Anterior cingulate cortex (tissue), 58 donors: ENCODE measurements at places on chromosomes 7 and 10.

GRCh38 chr10:89837165-89838043 lies 136.0 kb downstream of the KIF20B start:
- DNase-seq: no peak

- no peak for DNase-seq
These were observed 64.0 kb downstream of the BBS9 start for GRCh38 chr7:33193308-33193864.

- no peak for DNase-seq
These were observed 37.6 kb downstream of the RPS24 start for GRCh38 chr10:78071140-78071856.

GRCh38 chr10:88116971-88117626 lies 253.7 kb downstream of the PTEN start:
- no peak for DNase-seq

DNA sequence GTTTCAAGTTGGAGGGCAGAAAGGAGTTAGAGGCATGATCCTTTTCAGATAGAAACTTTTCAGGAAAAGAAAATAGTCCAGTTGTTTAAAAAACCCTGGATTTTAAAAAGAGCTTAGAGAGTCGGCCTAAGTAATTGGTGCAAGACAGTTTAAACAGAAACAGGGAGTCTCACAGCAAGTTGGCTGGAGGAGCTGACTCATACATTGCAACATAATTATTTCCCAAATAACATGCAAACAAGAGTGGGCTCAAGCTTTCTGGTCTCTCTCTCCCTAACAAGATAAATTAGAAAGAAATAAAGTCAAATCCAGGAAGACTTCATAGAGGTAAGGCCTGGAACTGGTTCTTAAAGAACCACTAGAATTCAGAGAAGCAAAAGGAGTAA lies 100.3 kb upstream of the AGBL3 start:
- DNase-seq: no peak

DNA sequence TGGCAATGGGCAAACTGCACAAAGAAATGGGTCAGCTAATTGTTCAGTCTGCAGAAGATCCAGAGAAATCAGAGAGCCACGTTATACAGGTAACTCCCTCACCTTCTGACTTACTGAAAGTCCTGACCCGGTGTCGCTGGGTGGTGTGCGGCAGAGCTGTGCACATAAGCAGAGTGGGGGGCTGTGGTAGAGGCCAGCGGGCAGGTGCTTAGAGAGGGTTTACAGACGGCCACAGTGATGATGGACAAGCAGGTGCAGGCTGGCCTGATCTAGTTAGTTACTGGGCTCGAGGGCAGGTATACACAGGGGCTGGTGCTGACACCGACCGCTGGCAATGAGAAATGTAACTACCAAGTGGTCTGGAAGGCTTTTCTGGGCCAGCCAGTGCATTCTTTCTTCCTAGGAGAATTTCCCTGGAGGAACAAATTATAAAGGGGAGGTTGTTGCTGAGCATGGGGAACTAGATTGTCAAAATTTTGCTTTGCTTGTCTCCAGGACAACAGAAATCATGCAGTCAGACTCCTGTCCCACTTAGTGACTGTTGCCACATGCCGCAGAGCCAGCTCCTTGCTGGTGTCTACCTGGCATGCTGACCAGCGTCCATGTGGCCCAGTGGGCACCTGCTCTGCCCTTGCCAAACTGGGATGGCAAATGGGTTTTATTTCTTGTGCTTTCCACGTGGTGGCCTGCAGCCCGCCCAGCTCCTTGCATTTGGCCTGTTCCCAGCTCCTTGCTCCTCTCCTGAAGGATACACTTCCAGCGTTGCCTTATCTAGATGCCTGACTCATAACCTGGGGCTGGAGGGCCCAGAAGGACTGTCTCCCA lies 28.8 kb downstream of the DENND10 start:
- peak; percentile 44 for DNase-seq

GRCh38 chr10:112247791-112248190 lies 35.4 kb upstream of the TECTB start:
- DNase-seq: no peak

GRCh38 chr7:79091661-79092060 lies 361.8 kb downstream of the MAGI2 start:
- no peak for DNase-seq

DNA sequence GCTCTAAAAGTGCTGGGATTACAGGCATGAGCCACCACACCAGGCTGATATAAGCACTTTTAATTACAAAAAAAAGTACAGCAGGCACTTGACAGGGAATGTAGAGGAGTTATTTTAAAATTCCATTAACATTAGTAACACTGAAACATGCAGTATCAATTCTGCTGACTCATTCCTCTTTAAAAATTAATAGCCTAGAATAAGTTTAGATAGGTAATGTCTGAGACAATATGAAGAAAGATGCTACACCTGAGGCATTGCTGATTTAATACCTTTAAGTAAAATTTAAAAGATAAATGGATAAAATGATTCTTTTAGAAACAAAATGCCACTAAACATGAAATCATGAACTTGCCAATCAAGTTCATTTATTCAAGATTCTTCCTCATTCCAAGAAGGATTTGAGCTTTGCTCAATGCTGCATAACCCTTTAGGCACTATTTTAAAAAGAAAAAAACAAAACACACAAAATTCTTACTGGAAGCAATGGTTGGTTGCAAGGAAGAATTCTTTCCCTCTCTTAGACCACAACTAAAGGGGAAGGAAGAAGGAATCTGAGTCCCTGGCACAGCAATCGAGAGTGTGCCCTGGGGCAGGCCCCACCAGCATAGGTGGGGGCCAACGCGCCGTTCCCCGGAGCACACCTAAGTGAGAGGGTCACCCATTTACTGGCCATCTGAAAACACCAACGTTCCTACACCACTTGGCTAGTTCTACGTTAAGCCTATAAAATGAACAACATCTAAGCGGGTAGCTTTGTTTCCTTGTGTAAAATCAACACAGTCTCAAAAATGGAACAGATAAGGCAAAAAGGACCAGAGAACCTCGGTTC lies 26.6 kb downstream of the ESYT2 start:
- DNase-seq: no peak

DNA sequence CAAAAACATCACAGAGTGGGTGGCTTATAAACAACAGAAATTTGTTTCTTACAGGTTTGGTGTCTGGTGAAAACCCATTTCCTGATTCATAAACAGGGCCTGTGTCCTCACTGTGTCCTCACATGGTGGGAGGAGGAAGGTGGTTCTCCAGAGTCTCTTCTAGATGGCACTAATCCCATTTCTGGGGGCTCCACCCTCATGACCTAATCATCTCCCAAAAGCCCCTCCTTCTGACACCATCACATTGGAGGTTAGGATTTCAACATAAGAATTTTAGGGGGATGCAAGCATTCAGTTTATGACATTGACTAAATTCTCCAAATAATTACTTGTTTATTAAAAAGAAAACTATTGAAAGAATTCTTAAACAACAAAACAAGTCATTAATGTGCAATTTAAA lies 116.0 kb downstream of the CHN2 start:
- DNase-seq: no peak

GRCh38 chr10:77182803-77183202 lies 454.8 kb downstream of the KCNMA1 start:
- DNase-seq: no peak

GRCh38 chr10:62735464-62736167 lies 68.9 kb upstream of the ADO start:
- DNase-seq: no peak

DNA sequence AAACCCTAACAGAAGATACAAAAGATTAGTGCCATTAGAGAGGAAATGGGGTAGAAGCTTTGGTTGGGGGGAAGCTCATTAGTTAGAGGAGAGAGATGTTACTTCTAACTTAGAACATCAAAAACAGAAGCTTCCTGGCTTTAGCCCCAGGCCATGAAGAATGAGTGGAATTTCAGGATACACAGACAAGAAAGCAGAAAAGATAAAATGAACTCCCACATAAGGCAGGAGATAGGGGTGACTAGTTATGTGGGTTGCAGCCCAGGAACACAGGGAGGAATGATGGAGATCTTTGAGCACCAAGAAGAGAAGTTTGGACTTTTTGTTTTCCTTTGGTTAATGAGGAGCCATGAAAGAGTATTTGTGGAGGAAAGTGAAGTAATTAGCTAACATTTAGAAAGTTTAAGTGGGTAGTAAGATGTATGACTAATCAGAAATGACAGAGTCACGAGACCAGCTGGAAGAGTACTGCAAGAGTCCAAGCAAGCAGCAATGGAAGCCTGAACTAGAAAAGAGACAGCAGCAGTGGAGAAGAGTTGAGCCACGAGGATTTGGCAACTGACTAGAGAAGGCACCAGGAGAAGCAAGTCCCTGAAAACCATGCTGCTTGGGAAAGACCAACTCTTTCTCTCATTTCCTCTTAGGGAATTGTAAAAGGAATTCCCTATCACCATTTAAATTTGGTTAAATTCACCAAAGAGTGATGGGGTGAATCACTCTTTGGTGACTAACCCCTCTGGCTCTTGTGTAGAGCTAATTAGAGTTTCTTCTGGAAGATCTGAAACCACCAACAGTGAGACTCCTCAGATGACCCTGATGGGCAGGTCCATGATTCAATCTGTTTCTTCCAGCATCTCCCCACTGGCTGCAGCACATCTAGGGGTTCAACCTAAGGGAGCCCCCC lies 131.9 kb downstream of the KCNMA1 start:
- DNase-seq: no peak

DNA sequence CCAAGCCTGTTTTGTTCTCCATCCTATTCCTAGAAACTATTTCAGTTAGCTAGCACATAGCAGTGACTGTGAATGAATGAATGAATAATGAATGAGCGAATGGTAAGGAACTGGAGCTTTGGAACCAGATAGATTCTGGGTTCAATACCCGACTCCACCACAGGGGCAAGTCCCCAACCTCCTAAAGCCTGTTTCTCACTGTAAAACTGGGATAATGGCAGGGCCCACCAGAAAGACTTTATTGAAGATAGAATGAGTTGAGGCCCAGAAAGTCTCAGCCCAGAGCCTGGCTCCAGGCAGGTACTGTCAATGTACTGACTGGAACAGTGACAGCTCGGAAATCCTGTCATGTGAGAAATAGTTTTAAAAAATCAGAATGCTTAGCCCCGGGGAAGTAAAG lies 1.1 kb upstream of the CDH23 start:
- no peak for DNase-seq

GRCh38 chr10:33352175-33352574 lies 17.7 kb upstream of the NRP1 start:
- no peak for DNase-seq

- no peak for DNase-seq
These were observed 26.5 kb downstream of the VPS50 start for GRCh38 chr7:93258661-93259060.

- no peak for DNase-seq
These were observed 8.4 kb upstream of the TEX36 start for GRCh38 chr10:125691160-125691981.

DNA sequence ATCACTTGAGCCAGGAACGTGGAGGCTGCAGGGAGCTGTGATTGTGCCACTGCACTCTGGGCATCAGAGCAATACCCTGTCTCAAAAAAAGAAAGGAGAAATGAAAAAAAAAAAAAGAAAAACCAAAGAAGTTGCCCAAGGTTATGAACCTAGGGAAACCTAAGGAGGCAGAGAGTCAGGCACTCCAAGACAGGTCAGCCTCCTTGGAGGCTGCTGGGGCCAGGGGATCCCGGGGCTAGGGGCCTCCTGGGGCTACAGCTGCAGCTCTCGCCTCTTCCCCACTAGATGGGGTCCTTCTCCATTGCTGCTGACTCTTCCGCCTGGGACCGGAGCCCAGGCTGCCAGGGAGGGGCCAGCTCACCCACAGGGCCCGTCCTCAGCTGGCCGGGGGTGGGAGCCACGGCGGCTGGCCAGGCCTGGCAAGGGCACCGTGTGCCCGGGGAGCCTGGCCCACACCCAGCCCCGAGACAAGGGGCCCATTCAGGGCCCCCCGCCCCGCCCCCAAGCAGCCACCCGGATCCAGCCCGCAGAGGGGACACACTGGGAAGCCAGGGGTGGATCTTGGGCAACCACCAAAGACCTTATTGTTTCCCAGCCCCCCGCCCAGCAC lies 1.7 kb upstream of the SPACDR start:
- DNase-seq: peak; percentile 97

GRCh38 chr7:142384493-142384922 lies 126.7 kb upstream of the PRSS58 start:
- DNase-seq: no peak

- DNase-seq: no peak
These were observed 106.3 kb downstream of the ST8SIA6 start for GRCh38 chr10:17348011-17348500.

- no peak for DNase-seq
These were observed 8.8 kb downstream of the HSPA12A start for GRCh38 chr10:116733566-116733965.

GRCh38 chr7:129466796-129467195 lies 32.6 kb downstream of the STRIP2 start:
- no peak for DNase-seq

- DNase-seq: peak; percentile 16
These were observed 370.8 kb downstream of the GRID1 start for GRCh38 chr10:85995791-85996190.

- no peak for DNase-seq
These were observed 73.3 kb downstream of the RALA start for GRCh38 chr7:39696631-39697030.

DNA sequence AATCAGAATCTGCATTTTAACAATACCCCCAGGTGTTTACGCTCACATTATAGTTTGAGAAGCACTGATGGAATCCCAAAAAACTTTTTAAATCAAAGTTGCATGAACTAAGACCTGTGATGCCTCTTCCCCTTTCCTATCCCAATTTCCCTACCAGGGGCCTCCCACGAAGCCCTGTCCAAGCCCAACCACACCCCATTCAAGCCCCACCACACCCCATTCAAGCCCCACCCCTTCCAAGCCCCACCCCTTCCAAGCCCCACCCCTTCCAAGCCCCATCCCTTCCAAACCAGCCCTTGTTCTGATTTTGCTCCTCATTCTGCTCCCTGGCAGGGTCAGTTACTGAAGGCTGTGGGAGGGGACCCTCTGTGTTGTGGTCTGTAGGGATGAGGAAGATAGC lies 9.8 kb upstream of the AQP1 start:
- DNase-seq: no peak

DNA sequence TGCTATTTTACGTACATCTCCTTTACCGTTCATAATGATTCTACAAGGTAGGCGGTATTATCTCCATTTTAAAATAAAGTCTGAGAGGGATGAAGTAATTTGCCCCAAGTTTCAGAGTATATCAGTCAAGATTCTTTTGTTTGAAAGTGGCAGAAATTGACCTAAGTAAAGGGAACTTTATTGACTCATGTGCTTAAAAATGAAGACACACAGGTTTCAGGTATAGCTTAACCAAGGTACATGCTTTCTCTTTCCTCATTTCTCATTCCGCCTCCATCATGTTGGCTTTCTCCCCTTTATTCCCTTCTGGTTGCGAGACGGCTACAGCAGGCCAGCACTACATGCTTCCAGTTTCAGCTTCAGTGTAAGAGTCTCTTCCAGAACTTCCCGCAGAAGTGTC lies 77.5 kb downstream of the NOC3L start:
- DNase-seq: no peak

GRCh38 chr7:107754642-107755041 lies 10.7 kb downstream of the CBLL1 start:
- no peak for DNase-seq

DNA sequence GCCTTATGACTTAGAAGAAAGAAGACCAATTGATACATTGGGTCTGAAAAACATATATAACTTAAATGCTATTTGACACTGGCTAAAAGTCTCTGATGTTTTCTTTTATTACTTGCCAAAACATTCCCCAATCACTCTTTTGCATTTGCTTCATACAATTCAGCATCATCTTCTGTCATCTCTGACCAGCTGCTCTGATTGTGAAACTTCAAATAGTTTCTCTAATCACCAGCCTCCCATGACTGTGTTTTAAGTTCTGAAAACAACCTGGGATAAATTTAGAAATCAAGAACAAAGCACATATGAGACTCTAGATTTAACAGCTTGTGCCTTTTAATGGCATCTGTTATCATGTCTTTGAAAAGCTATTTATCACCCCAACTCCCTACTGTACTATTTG lies 208.4 kb upstream of the KCND2 start:
- no peak for DNase-seq
